ENCODE measurements at places on chromosomes 11 and 22.

DNA sequence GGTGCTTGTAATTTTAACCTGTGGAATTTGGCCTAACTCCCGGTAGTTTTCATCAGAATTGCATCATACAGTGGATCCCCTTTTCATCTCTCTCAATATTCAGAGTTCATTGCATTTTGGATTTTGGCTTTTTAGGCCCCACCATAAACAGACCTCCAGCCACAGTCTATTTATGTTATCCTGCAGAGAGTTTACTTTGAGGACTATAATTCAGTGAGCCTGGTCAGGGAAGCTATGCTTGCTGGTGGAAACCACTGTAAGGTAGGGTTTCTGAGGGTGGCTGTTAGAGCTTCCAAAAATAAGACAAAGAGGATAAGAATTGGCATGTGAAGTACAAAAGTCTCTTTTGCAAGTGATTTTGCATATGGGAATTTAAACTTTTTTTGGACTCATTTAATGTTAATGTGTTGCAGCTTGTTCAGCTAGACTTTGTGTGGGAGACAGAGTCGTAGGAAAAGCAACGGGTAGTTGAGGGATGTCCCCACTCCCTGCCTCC is 34.8 kb upstream of the DDI1 start:
- no peak for DNase-seq

- no peak for DNase-seq
Measured at GRCh38 chr11:41612415-41612814, 153.0 kb upstream of the LRRC4C start.

DNA sequence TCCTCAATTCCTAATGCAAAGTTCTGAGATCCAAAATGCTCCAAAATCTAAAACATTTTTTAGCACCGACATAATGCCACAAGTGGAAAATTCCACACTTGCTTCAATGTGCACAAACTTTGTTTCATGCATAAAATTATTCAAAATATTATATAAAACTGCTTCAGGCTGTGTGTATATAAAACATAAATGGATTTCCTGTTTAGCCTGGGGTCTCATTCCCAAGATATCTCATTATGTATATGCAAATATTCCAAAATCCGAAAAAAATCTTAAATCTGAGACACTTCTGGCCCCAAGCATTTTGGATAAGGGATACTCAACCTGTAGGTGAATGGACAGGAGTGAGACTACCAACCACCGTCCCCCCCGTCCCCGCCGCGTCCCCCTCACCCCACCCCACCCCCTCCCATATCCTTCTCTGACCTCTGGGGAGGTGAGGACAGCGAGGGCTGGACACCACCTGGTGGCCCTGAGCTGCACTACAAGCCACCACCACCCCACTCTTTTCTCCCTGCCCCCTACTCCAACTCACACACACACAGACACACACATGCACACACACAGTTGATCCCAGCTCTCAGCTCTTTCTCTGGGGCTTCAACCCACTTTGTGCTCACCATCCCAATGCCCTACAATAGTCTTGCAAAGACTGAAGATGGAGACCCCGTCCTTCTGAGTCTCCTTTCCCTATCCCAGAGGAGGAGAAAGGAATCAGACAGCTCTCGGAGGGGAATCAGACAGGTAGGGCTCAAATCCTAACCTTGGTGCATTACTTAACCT is 101.0 kb downstream of the PDE2A start:
- DNase-seq: no peak

DNA sequence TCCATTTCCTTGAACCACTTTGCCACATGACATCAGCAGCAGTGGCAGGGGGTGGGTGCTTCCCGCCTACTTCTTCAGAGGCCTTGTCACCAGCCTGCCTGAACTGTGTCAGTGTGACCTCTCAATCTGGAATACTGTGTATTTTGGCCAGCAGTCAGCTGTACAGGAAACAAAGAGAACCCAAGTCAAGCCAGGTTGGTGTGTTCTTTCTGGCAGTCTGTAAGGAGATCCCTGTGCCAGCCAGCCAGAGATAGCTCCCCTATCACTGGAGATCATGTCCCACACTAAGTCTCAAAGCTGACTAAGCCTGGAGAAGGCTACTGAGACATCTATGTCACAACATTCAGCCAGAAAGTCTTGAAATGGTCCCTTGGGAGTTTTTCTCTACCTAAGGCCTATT is 142.1 kb downstream of the TRPC6 start:
- DNase-seq: no peak

- DNase-seq: no peak
Measured at GRCh38 chr22:31126128-31126868, 3.5 kb downstream of the INPP5J start.

DNA sequence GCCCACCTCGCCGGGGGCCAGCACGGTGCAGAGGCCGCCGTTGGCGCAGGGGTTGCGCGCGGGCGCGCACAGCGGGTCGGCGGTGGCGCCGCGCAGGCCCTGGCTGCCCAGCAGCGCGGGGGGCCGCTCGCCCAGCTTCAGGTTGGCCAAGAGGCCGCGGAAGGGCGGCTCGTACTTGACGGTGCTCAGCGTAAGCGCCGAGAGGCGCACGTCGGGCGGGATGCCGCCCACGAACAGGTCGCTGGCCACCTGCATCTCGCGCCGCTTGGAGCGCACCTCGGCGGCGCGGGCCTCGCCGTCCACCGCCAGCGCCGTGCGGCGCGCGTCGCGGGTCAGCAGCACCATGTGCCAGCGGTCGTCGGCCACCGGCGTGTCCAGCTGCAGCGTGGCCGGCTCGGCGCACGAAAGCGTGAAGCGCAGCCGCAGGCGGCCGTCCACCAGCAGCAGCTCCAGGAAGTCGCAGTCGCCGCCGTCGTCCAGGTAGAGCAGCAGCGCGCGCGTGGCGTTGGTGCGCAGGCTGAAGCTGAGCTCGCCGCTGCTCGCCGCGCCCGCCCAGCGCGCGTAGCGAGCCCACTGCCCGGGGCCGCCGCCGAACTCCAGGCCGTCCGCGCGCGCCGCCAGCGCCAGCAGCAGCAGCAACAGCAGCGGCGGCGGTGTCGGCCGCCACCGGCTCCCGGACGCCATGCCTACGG is 9.8 kb downstream of the NRXN2 start:
- DNase-seq: no peak

DNA sequence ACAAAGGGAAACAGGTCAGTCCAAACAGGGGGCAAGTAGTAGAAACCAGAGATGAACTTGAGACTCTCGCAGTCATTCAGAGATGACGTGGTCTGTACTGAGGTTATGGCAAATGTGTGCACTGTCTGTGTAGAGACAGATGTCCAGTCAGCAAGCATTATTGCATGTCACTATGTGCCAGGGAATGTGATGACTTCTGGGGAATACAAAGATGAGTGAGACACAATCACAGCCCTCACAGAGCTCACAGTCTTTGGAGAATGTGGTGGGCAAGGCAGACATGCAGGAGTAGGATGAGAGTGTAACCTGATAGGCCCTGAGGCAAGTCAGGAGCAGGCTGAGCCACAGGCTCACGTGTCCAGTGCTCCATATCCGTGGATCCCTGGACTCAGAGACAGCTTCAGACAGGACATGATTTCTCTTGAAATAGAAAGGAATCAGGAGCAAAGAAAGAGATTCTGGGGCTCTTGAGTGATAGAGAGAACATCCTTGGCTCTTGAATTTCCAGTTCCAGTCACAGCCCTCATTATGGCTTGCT is 550.7 kb downstream of the ETS1 start:
- no peak for DNase-seq

DNA sequence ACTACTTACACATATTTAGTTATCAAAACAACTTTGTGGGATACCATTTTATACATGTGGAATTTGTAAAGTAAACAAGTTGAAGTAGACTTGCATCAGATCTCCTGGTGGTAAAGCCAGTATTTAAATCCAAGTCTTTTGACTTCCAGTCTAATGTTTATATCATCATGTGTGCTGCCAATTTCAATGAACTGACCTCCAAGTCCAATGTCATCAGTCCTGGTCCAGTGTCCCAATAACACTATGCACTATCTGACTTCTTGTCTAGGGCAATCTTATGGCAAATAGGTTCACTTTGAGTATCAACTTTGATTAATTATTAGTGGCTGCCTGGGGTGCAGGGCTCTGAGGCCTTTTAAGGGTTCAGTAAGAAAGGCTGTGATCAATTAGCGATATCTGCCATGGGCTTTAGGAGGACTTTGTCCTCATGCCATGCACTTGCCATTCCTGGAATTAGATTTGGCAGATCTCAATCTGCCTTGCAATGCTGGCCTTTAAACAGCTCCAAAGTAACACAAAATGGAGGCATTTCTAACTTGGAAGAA is 9.6 kb upstream of the PTS start:
- no peak for DNase-seq

- DNase-seq: no peak
Measured at GRCh38 chr11:132422722-132423121, 1052.3 kb downstream of the NTM start.

DNA sequence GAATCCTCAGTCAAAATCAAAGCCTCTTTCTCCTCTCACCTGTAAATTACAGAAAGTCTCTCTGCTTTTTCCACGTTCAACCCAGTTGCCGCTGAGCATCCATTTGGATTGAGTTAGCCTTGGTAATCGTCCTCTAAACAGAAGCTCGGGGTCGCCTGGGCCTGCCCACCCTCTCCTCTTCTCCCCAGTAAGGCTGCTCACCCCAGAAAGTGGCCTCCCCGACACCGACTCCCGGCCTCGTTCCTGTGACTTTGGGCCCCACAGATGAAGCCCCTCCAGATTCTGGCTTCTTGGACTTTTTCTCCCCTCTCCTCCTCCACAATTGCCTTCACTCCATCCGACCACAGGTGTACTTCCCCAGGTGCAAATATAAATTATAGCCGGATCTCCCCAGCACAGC is 1500.0 kb downstream of the BRD1 start:
- DNase-seq: no peak

DNA sequence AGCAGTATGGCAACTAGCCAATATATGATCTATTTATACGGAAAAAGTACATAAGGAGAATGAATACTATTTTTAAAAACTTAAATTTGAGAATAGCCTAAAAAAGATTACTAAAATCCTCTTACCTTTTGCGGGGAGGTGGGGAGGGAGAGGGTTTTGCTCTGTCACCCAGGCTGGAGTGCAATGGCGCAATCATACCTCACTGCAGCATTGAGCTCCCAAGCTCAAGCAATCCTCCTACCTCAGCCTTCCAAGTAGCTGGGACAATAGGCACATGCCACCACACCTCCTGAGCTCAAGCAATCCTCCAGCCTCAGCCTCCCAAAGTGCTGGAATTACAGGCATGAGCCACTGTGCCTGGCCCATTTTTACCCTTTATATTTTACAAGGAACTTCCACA is 82.0 kb downstream of the TTC28 start:
- no peak for DNase-seq

- DNase-seq: no peak
Measured at GRCh38 chr11:63680834-63681320, 423 bp upstream of the RTN3 start.

DNA sequence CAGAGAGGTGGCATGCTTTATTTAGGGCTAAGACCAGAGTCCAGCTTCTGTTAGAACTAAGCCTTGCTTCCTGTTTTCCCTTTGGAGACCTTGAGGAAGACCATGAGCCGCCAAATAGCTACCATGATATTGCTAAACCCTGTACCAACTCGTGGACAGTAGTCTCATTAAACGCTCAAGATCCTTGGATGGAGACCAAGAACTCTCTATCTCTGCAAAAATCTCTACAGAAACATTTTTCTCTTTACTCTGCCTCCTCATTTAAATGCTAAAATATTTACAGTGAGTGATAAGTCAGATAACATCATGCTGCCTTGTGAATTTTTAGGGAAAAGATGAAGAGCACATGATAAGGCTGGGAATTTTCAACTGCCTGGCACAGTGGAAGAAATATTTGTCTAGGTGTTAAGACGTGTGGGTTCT is 197.8 kb downstream of the MAML2 start:
- DNase-seq: no peak

GRCh38 chr22:40265783-40266182 is 80.5 kb upstream of the ADSL start:
- no peak for DNase-seq

GRCh38 chr11:127039591-127039990 is 39.0 kb upstream of the KIRREL3 start:
- DNase-seq: no peak

Data from stimulated activated CD4-positive, alpha-beta T cell treated with anti-CD3 and anti-CD28 coated beads, Interleukin-12 subunit alpha, Interleukin-12 subunit beta, amount 100 ng/mL, for 24 hours (primary cell).